Activated T-cell treated with anti-CD3 and anti-CD28 coated beads, Interleukin-2, amount 50 U/mL, for 4 hours (primary cell): ENCODE measurements at places on chromosomes 7 and 10.

DNA sequence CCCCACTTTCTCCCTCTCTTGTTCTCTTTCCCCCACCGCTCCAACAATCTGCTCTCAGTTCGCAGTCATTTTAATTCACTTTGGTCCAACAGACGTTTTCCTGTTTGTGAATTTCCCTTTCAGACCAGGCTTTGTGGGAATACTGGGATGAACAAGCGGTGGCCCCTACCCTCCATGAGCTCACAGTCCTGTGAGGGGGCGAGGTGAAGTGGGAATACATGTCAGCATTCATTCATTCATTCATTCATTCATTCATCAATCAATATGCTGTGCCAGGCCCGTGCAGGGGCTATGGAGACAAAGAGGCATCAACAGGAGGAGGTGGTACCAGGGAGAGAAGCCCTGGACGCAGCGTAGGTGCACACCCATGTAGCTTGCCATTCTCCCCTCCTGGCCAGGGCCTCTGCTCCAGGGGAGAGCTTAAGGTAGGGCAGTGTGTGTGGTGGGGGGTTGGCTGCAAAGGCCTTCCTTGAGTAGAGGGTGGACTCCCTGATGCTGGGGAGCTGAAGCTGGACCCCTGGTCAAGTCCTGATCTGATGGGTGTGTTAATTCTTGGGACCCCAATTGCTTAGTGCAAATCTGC is 16.1 kb downstream of the PRF1 start:
- DNase-seq, result no peak

DNA sequence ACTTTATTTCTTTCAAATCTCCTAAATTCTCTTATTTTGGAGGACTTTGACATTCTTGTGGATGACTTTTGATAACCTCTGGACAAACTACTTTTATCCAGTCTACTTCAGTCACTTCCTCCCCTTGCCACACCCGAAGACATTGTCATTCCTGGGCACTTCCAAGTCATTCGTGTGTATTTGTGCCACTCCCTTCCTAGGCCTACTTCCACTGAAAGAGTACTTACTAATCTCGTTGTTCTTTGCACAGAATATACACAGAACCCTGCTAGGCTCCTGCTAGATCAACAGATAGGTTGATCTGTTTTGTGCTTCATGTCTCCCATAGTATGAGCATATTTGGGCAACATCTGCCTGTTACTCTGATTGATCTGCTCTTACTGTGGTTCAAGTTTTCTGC is 355.4 kb downstream of the HGF start:
- no peak for DNase-seq

DNA sequence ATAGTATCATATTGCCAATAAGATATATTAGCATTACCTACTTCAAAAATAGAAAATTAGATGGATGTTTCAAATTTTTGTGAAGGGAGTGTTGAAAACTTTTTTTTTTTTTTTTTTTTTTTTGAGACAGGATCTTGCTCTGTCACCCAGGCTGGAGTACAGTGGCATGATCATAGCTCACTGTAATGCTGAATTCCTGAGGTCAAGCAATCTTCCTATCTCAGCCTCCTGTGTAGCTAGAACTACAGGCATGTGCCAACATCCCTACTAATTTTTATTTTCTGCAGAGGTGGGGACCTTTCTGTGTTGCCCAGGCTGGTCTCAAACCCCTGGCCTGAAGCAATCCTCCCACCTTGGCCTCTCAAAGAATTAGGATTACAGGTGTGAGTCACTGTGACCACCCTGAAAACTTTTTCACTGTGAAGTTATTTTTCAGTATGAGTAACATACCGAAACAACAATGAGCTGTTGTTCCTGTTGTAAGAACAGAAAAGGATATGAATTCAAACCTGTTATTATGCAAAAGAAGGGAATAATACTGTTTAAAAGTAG is 266.9 kb downstream of the NEBL start:
- DNase-seq, result no peak

GRCh38 chr7:84387595-84387994 is 193.0 kb upstream of the SEMA3A start:
- no peak for DNase-seq

DNA sequence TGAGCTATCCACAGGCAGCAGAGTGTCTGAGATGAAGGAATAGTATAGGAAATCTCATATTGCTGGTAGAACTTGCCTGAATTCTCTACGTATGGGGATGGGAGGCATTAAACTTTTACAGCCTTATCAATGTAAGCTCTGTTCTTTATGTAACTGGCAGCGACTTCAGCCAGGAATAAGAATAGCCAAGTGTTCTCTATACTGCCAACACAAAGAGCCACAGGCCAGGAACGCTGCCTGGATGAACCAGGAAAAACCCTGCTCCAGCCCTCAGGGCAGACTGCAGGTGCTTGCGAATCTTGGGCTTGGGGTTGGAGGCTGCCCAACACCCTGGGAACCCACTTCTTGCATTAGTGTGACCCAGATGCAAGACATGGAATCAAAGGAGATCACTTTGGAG is 6.1 kb upstream of the OLAH start:
- no peak for DNase-seq

GRCh38 chr10:70820976-70821750 is 5.4 kb downstream of the SGPL1 start:
- DNase-seq, result no peak

DNA sequence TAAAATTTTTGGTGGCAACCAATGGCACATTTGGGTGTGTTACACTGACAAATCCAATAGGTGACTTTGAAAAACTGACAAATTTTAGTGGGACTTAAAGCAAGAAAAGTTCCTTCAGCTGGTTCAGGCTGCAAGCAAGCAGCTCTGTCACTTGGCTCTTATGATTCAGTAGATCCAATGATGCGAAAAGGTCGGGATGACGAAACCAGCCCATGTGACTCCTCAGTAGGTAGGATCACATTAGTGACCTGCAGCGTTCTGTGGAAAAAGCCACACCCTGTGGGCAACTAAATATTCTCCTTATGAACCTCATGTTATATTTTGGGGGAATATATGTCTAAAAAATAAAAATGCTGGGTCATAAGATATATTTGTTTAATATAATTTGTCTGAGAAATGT is 13.3 kb upstream of the TSGA13 start:
- no peak for DNase-seq

- DNase-seq, result no peak
Measured at GRCh38 chr7:25849500-25850184, 302.4 kb upstream of the NFE2L3 start.

- no peak for DNase-seq
Measured at GRCh38 chr7:15430911-15431310, 130.9 kb downstream of the AGMO start.

DNA sequence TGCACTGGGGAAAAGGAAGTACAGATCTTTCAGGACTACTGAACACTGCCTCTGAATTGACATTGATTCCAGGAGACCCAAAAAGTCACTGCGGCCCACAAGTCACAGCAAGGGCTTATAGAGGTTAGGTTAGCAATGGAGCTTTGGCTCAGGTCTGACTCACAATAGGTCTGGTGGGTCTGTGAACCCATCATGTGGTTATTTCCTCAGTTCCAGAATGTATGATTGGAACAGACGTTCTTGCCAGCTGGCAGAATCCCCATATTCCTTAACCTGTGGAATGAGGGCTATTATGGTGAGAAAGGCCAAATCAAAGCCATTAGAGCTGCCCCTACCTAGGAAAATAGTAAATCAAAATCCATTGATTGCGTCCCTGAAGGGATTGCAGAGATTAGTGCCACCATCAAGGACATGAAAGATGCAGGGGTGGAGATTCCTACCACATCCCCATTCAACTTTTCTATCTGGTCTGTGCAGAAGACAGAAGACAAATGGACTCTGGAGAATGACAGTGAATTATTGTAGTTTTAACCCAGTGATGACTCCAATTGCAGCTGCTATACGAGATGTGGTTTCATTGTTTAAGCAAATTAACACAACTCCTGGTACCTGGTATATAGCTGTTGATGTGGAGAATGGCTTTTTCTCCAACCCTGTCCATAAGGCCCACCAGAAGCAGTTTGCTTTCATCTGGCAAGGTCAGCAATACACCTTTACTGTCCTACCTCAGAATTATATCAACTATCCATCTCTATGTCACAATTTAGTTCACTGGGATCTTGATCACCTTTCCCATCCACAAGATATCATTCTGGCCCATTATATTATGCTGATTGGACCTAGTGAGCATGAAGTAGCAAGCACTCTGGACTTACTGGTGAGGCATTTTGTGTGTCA is 44.5 kb upstream of the PIK3CG start:
- DNase-seq, result no peak

- no peak for DNase-seq
Measured at GRCh38 chr7:132576721-132577085, 433 bp upstream of the PLXNA4 start.

DNA sequence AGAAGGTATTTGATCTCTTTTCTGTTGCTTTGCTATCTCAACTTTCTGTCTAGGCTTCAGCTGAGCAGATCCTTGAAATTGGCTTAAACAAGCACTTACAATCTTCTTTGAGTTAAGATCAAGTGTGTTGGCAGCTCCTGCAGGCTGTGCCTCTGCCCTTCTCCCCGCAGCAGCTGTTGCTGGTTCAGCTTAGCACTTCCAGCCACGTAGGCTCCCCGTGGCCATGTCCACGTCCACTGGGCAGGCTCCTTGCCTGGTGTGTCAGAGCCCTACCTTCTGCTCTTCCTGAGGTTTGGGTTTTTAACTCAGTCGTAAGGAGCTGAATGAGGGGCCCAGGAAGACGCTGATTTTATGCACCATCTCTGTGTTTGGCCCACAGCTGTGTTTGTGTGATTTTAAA is 47.2 kb downstream of the CAMK1D start:
- DNase-seq, result no peak

DNA sequence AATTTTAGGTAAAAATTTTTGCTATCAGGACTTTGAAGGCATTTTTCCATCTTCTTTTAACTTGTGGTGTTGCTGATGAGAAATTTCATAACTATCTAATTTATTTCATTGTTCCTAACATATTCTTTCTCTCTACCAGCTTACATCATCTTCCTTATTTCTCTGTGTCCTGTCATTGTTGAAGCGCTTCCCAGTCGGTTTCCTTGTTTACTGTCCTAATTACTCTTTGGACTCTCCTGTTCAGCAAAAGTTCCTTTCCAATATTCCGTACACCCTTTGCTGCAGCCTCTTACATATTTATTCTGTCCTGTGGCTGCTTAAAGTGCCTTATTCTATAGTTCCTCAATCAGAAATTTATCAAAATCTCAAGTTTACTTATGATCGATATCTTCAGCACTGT is 609.0 kb upstream of the FZD8 start:
- no peak for DNase-seq

- DNase-seq, result no peak
Measured at GRCh38 chr10:77287647-77288120, 349.9 kb downstream of the KCNMA1 start.

DNA sequence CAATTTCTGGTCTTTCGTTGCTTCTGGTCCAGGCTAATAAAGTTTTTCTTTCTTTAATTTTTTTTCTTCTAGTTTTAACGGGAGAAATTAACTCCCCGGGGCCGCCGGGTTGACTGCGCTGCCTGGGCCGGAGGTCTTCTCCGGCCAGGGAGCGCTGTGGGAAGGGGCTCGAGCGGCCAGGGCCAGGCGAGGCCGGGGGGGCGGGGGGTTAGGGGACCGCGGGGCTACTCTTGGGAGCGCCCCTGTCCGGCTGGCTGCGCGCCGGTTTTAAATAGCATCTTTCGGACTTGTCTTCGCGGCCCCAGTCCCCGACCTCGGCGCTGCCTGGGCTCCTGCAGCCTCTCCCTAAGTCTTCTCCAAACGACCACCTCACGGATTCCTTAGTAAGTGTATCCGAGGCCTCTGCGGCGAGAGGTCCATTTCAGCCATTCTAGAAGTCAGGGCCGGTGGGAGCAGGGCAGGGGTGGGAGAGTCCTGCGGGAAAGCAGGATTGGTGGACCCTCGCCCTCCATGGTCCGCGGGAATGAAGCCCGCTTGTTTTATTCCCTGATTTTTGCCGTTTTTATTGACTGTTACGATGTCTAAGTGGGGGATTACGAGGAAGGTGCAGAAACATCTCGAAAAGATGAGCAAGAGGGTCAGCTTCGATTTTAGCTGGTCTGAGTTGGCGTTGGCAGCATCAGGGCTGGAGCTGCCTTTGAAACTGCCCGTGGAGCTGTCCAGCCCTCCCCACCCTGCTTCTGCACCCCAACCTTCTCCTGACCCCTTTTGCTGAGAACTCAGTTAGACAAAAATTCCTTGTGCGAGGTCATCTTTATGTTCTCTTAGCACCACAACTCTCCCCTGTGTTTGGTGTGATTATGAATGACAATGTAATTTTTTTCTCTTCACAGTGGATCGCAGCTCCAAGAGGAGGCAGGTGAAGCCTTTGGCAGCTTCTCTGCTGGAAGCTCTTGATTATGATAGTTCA is 555 bp downstream of the PHF14 start:
- peak; percentile 25 for DNase-seq

GRCh38 chr7:69600710-69601519 is 2.6 kb downstream of the AUTS2 start:
- DNase-seq, result no peak

DNA sequence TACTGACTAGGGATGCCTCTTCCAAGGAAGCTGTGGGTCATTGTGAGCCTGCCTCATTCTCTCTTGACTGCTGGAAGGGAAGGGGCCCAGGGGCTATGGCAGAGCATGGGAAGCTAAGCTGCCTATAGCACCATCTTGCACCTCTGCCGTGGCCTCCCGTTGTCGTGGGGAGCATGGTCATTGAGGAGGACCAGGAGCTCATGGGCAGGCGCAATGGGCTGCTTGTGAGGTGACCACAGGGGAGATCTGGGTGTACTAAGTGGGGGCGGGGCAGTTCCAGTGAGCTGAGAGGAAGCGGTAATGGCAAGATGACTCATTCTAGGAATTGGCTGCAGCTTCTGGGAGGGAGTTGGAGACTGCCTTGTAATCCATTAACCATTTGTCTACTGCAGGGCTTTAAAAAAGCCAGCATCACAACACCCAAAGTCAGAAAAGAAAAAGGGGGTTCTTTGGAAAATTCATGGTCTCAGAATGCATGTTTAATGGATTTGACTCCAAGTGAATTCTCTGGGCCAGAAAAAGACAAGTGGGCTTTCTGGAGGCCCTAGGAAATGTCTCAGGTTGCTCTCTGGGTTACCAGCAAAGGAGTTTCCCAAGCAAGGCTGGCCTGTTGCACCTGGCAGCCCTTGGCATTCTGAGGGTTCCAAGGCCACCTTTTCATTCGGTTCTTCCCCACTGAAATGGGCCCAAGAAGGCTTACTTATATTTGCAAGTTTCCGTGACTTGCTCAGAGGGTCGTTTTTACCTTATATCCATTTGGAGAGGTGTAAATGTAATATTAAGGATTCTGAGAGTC is 3.6 kb downstream of the DUSP5 start:
- DNase-seq, result peak; percentile 55

- DNase-seq, result no peak
Measured at GRCh38 chr7:36440880-36441279, 51.2 kb downstream of the ANLN start.

DNA sequence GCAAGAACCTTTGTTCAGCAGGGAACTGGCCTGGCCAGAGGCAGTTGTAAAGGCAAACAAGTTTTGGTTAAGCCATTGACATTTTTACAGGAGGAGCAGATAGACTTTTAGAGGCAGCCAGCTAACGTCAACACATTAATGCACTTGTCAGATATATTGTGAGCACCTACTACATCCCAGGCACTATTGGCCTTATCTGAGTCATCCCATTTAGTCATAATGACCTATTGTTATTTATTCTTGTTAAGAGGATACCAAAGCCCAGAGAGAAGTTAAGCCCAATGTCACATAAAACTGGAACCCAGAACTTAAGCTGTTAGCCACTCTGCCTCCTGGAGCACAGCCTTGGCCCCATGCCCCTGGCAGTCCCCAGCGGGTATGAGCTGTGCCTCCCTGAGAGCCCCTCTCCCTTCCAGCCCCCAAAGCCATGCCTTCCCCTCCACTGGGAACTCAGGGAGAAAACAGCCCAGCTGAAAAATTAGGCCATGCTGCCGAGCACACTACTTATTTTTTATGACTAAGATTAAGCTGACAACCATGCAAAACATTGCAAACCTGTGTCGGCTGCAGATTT is 32.7 kb upstream of the TRIM8 start:
- no peak for DNase-seq

GRCh38 chr7:128755075-128755818 is 16.1 kb downstream of the CALU start:
- no peak for DNase-seq
